ENCODE measurements at places on chromosomes 3 and 15.

- no peak for DNase-seq
Measured at GRCh38 chr3:8497582-8497981, 4.0 kb upstream of the LMCD1 start.

- DNase-seq, result no peak
Measured at GRCh38 chr3:105529456-105529855, 162.7 kb downstream of the ALCAM start.

GRCh38 chr3:68458581-68458980 lies 473.8 kb downstream of the TAFA4 start:
- no peak for DNase-seq

DNA sequence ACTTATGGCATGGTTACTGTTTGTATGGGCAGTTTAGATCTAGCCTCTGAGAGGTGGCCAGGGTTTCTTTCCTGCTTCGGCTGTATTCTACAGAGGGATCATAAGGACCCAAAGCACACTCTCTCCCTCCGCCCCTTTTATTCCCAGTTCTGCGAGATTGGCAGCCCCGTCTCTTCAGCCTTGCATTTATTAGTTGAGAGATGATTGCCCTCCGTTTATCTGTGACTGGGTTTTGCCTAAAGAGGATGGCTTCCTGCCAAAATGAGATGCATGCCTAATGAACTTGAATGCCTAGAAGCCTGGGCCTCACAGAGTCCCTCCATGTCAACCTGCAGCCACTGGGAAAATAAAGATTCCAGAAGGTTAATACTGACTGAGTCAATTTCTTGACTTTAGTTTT lies 97.1 kb upstream of the CHL1 start:
- no peak for DNase-seq

DNA sequence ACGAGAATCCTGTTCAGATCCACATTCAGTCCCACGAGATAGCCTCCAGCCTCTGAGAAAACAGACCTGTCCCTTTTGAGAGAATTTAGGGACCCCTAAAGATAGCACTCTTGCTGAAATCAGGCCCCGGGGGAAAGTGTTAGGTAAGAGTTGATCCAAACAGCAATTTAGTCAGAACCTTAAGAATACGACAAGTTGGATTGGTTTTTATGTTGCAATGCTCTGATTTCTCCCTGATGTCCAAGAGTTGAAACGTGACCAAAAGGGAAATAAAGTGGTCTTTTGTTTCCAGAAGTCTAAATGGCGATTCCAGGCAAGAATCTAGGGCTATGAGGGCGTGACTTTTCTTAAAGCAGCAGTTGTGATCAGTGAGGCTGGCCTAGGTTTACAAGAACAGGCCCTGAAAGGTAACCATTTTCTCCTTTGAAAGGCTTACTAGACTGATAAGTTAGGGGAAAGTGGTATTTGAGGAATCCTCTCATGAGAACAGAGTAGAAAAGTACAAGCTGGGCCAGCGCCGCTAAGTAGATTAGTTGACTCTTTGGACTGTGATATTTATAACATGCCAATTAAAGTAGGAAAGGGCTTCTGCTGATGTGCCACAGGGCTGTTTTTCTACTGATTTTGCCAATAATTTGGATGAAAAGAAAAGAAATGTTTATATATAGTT lies 4.9 kb downstream of the MAN2A2 start:
- DNase-seq, result no peak

DNA sequence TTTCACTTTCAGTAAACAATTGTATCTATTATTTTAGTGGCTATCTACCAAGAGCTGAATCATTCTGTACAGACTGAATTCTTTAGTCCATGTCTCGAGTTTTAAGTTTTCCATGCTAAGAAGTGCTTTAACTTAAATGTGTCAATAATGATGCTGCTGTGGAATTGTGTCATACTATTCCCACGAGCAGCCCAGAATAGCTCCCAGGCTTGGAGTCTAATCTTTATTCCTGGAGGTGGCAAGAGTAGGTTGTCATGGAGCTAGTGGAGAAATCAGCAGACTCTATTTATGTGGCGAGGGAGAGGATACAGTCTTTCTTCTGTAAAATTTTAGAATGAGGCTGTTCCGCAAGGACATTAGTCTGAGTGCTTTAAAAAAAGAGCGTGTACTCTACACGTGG lies 207.2 kb downstream of the ROBO2 start:
- no peak for DNase-seq

DNA sequence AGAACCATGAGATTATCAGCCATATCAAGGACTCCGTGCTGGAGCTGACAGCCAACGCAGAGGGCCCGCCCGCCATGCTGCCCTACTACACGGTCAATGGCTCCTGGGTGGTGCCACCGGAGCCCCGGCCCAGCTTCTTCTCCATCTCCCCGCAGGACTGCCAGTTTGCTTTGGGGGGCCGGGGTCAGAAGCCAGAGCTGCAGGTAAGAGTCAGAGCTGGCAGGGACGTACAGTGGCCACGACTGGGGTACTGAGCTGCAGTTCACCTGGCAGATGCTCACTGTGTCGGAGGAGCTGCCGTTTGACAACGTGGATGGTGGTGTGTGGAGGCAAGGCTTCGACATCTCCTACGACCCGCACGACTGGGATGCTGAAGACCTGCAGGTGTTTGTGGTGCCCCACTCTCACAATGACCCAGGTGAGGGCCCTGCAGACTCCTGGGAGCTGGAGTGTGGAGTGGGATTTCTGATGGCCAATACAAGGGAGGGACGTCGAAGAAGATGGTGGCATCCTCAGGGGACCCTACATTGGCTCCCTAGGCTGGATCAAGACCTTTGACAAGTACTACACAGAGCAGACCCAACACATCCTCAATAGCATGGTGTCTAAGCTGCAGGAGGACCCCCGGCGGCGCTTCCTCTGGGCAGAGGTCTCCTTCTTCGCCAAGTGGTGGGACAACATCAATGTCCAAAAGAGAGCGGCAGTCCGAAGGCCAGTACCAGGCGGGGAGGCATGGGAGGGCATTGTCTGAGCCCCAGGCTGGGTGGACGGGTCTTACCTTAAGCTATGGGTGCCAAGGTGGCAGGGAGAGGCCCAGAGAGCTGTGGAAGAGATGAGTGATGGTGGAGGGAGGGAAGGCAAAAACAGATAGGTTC lies 2.4 kb downstream of the MAN2A2 start:
- no peak for DNase-seq

GRCh38 chr15:63351170-63351569 lies 30.5 kb downstream of the CA12 start:
- DNase-seq, result no peak

DNA sequence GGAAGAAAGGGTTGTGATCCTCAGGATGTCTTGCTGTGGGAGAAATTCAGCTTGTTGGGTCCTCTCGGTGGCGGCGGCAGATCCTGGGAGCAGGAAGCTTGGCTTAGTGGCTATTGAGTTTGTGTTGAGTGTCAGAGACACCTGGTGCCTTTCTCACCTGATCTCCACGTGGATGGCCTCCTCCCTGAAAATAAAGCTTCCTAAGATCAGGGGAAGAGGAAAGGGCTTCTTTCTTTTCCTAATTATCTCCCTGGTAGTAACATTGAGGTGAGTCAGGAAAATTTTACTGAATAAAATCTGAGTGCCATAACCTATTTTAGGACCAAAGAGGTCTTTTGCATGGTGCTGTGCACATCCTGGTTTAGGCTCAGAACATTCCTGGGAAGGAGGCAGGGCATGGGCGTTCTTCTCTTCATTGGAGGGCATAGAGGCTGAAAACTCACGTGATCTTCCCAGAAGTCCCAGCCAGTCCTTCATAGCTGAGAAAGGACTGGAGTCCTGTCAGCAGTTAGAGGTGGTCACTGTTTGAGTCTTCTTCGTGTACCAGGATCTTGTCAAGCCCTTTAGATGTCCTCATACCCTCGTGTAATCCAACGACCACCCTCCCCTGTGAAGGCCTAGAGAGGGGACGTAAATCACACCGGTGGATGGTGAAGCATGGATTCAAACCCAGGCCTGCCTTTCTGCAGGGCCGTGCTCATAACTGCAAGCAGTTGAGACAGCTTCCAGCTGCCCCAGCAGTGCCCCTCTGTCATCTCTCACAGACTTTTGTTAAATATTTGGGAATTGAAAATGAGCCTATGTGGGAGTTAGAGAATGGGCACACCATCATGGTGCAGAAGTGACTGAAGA lies 1.1 kb downstream of the CMTM8 start:
- peak; percentile 10 for DNase-seq

DNA sequence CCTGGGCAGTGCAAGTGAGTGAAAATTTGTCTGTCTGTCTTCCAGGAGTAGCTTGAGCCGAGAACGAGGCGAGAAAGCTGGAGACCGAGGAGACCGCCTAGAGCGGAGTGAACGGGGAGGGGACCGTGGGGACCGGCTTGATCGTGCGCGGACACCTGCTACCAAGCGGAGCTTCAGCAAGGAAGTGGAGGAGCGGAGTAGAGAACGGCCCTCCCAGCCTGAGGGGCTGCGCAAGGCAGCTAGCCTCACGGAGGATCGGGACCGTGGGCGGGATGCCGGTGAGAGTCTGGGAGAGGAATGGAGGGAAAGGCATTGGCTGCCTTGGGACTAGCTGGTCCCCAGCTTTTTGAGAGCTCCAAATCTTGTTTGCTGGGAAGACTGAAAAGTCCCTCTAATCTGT lies 10.2 kb upstream of the FAM131A start:
- no peak for DNase-seq

DNA sequence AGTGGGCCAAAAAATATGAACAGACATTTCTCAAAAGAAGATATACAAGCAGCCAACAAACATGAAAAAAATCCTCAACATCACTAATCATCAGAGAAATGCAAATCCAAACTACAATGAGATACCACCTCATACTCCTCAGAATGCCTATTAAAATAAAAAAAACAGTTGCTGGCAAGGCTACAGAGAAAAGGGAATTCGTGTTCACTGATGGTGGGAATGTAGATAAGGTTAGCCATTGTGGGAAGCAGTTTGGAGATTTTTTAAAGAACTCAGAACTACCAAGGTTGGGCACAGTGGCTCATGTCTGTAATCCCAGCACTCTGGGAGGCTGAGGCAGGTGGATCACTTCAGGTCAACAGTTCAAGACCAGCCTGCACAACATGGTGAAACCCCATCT lies 27.8 kb upstream of the C15orf40 start:
- no peak for DNase-seq

- DNase-seq, result no peak
Measured at GRCh38 chr3:127820221-127820825, 2.0 kb downstream of the MGLL start.

GRCh38 chr3:183178833-183179549 lies 16.5 kb upstream of the LAMP3 start:
- DNase-seq, result peak; percentile 58

- no peak for DNase-seq
Measured at GRCh38 chr15:99986297-99987118, 253.3 kb upstream of the LYSMD4 start.

DNA sequence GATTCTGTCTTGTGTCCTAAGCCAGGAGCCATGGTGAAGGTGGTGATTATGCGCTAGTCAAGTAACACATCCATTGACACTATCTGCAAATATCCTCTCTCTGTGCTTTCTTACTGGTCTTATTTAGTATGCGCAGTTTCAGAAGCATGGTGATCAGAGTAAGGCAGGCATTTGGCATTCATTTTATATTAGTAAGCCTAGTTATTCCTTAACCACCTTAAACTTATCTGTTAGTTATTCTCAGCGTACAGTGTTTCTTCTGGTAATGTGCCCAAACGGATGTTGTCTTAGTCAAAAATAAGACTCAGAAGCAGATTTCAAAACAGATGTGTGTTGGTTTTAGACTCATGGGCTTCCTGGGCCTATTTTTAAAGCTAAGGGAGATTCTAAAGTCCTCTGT lies 329.2 kb downstream of the GRM7 start:
- DNase-seq, result no peak

GRCh38 chr3:12513694-12514446 lies 29.6 kb downstream of the TSEN2 start:
- no peak for DNase-seq

DNA sequence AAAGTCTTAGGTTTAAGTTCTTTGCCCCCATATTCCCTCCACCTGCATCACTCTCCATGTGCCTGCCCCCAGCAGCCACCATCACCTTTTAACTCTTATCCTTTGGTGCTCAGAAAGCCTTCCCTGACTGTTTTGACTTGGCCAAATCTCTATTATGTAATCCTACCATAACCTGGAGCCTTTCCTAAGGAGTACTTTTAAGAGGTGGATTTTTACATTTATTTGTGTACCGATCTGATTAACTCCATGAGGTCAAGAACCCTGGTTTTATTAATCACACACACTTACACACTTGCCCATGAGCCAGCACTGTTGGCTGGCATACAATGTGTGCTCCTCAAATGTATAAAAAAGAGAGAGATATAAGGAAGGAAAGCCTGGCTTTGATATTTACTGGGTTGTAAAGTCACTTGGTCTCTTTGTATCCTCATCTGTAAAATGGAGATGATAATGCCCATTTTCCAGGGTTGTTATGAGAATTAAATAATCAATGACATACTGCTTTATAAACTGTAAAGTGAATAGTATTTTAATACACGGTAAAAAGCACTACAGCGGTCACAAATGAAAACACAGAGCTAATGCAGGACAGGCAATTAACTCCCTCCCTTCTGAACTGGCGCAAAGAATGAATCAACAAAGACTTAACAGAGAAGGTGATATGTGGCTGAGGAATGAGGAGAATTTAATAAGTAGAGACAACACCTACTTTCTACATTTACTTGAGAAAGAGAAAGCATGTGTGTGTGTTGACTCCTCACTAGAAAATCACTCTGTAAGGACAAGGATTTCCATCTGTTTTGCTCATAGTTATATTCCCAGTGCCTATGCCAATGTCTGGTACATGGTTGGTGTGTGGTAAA lies 45.4 kb downstream of the ATP13A4 start:
- DNase-seq, result no peak

- no peak for DNase-seq
Measured at GRCh38 chr15:92747047-92747446, 91.5 kb upstream of the FAM174B start.

GRCh38 chr3:100496711-100497261 lies 4.4 kb downstream of the TMEM45A start:
- no peak for DNase-seq

- no peak for DNase-seq
Measured at GRCh38 chr3:114456742-114457141, 162.9 kb downstream of the TIGIT start.

DNA sequence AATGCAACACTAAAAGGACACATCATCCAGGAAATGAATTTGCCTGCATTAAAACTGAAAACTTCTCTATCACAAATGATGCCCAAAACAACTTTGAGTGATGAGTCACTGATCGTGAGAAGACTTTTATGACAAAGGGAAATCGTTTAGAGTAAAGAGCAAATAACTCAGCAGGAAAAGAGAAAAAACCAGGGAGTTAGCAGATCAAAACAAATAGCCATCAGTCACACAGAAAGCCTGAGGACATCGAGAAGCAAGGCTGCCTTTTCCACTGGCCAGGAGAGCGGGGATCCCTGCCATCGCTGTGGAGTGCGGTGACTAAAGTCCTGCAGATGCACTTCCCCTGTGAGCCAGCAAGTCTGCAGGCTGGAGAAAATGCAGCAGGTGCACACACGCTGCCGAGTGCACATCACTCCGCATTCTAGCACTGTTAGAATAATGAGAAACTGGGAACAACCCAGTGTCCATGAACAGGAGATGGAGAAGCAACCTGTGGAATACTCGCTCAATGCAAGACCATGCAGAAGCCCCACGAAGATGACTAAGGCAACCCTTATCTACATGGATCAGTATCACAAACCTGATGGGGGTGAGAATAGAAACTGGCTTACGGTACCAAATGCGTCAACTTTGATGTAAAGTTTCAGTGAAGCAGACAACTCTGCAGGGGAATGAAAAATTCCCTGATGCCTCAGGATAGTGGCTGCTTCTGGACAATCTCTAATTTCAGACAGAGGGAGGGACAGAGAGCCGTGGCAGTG lies 86.4 kb downstream of the NSMCE3 start:
- DNase-seq, result no peak
